NCI-H82 (cell line): ENCODE measurements at places on chromosomes 7 and 10.
A peak's percentile ranks its signal among the peaks of the same experiment; 100 is the strongest.

- DNase-seq, result peak; percentile 56
These were observed 8.6 kb upstream of the INHBA start for GRCh38 chr7:41711283-41712064.

DNA sequence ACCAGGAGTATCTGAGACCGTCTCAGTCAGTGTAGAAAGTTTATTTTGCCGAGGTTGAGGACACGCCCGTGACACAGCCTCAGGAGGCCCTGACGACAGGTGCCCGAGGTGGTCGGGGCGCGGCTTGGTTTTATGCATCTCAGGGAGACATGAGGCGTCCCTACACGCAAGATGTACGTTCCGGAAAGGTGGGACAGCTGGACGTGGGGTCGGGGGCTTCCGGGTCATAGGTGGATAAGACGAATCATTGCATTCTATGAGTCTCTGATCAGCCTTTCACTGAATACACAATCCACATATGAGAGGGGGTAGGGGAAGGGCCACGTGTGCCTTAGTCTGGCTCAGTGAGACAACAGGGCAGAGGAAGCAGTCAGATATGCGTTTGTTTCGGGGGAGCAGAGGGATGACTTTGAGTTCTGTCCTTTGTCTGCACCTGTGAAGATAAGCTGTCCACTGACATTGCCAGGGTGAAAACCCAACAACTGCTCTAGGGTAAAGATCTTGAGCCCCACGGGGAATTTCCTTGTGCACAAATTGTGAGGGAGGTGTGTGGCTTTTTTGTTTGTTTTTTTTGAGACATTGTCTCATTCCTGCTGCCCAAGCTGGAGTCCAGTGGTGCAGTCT, 66.2 kb downstream of the DNAJB6 start:
- DNase-seq, result no peak

- no peak for DNase-seq
These were observed 26.9 kb downstream of the AHR start for GRCh38 chr7:17325364-17325763.

DNA sequence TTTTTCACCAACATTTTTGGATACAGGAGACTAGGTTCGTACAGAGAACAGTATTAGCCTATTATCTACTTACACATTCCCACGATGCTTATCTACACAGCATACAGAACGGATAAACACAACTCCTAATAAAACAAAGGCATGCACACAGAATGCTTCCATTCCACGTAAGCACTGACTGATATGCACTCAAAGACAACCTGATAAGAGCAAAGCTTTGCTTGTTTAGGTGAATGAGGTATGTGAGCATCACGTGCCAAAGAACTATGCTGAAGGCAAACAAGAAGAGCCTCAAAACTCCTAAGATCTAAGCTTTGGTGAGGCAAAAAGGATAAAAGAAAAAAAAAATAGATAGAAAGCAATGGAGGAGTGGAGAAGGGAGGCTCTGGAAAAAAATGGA, 413.5 kb upstream of the LRRN3 start:
- DNase-seq, result peak; percentile 1

GRCh38 chr7:120274482-120274881, 1.5 kb downstream of the KCND2 start:
- no peak for DNase-seq

- no peak for DNase-seq
These were observed 283.1 kb upstream of the KAT6B start for GRCh38 chr10:74543276-74543675.

DNA sequence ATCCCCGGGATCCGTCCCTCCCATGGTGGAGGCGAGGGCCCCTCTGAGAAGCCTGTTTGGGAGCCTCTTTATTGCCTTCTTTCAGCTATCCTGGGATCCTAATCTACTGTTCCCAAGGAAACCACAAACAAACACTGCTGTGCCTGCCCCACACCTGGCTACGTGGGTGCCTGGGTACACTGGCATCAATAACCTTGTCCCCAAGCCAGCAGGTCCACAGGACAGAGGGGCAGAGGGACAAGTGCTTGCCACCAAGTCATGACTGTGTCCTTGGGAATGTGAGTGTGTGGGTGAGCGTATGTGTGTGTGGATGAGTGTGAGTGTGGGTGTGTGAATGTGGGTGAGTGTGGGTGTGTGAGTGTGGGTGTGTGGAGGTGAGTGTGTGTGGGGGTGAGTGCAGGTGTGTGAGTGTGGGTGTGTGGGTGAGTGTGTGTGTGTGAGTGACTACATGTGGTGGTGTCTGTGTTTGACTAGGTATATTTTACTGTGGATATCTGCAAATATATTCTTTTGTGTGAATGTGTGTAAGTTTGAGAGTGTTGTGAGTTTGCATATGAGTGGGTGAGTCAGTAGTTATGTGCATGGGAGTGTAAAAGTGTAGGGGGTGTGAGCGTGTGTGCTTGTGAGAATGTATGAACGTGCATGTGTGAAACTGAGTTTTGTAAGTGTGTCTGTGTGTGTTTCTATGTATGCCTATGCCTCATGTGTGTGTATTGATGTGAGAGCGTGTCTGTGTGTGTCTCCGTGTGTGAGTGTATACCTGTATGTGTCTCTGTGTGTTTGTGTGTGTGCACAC, 96.1 kb downstream of the TNS3 start:
- DNase-seq, result no peak

- DNase-seq, result no peak
These were observed 3.0 kb downstream of the BRI3 start for GRCh38 chr7:98284335-98285036.

GRCh38 chr7:32774541-32774951, 117.0 kb downstream of the KBTBD2 start:
- DNase-seq, result no peak

- DNase-seq, result no peak
These were observed 26.4 kb downstream of the BBS9 start for GRCh38 chr7:33155811-33156210.

- DNase-seq, result no peak
These were observed 460.5 kb downstream of the RPS24 start for GRCh38 chr10:78494179-78494578.

DNA sequence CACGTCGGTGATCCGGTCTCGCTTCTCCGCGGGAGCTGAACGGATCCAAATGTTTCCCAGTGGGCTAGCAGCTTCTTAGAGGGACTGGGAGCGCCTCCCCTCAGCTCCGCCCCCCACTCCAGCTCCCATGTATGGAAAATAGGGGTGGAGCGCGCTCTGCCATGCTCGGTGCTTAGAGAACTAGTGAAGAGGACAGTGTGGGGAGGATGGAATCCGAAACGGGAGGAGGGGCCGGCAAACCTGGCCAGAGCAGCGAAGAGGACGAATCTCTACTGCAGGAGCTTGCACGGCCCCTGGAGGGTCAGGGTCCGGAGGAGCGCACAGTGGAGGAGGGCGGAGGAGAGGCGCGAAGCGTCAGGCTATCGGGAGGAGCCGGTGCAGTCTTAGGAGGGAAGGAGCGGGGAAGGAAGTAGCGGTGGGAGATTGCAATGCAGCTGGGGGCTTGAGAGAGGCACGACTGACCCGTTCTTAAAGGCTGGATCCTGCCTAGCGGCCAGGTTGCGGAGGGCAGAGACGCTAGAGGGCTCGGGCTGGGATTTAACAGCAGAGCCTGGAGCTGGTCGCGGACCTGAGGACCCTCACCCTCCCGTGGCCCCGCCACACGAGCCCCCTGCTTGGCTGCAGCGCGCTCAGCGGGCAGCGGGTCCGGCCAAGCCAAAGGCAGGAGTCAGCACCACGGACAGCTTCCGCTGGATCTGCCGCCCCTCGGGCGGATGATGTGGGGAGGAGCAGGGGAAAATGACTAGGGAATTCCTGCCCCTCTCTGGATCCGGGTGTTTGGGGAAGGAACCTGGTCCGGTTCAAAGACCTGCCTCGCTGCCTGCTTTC, at the start of gene PRLHR:
Gene PRLHR, minus strand, starts transcription at position 51 of the 828 bp plus-strand sequence. CDS start 404 bp downstream, outside the sequence.
- peak; percentile 84 for DNase-seq

- peak; percentile 1 for DNase-seq
These were observed 18.6 kb upstream of the IFIT2 start for GRCh38 chr10:89283025-89283935.

DNA sequence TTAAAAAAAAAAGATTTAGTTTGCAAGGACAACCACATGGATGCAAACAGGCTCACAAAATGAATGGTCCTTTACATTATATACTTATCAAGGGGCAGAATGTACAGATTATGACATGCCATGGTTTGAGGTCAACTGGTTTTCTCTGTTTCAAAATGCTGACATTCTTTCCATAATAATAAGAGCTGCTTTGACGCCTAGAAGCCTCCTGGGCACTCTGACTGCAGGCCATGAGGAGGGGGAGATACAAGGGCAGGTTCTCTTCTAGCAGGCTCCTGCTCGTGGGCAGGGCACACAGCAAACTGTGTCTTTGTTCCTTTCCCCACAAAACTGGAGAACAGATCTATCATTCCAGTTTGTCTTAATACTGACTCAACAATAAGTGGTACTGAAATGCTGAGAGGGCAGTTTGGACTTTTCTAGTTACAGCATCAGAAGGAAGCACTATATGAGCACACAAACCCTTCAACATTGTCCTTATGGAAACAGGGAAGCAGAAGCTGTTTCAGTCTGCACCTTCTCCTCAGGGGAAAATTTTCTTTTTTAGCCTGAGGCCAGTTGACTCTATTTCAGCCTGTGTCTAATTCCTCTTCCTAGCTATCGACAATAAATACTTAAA, 314.9 kb upstream of the AOAH start:
- DNase-seq, result no peak

- no peak for DNase-seq
These were observed 82.9 kb downstream of the PRTFDC1 start for GRCh38 chr10:24869354-24870015.

DNA sequence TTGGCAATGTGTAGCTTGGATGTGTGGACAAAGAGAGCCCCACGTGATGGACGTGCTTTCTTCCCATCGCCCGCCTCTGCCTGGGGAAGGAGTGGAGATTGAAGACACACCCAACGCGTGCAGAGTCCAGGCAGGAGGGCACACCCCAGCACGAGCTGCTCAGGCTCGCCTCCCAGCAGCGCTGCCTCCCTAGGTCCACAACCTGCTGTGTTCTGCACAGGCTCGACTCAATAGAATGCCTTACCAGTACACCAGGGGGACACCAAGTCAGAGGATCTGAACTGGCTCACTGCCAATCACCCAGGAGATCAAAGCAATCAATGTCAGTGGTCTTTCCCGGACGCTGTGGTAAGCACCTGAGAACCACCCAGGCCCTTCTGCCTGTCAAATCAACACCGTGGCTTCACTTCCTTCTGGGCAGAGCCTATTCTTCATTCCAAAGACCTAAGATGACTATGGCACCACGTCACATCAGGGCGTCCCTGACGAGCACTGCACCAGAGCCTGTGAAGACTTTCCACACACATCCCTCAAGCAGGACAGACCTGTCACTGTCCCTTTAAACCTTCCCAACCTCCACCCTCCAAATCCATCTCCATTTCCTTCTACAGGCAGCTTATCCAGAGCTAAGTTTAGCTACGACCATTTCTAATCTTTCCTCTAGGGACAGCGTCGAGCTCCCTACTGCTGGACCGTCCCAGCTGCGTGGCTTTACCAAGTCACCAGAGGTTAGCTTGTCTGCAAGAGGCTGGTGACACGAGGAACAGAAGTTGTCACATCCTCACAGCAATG, 72.3 kb downstream of the AMZ1 start:
- peak; percentile 91 for DNase-seq

- no peak for DNase-seq
These were observed 819.1 kb downstream of the GRID1 start for GRCh38 chr10:85547460-85548023.

DNA sequence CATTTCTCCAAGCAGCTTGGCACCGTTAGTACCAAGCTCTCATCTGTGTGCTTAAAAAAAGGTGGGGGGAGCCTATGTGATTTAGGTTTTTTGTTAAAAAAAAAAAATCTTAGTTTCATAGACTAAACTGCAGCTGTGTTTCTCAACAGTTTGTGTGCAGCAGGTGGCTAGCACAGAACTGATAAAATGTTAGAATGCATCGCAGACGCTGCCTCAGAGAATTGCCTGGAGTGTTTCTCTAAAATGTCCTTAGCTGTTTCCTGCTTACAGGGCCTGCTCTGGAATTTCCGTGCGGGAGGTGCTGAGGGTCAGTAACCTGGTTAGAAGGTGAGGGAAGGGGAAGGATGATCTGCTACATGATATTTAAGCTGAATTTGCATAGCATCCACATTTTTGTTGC, 268.9 kb downstream of the PLXDC2 start:
- DNase-seq, result no peak

GRCh38 chr10:17208476-17208875, 7.0 kb upstream of the TRDMT1 start:
- no peak for DNase-seq
